Karpas-422 (cell line): ENCODE measurements at places on chromosomes 1 and 21.
A peak's percentile ranks its signal among the peaks of the same experiment; 100 is the strongest.

DNA sequence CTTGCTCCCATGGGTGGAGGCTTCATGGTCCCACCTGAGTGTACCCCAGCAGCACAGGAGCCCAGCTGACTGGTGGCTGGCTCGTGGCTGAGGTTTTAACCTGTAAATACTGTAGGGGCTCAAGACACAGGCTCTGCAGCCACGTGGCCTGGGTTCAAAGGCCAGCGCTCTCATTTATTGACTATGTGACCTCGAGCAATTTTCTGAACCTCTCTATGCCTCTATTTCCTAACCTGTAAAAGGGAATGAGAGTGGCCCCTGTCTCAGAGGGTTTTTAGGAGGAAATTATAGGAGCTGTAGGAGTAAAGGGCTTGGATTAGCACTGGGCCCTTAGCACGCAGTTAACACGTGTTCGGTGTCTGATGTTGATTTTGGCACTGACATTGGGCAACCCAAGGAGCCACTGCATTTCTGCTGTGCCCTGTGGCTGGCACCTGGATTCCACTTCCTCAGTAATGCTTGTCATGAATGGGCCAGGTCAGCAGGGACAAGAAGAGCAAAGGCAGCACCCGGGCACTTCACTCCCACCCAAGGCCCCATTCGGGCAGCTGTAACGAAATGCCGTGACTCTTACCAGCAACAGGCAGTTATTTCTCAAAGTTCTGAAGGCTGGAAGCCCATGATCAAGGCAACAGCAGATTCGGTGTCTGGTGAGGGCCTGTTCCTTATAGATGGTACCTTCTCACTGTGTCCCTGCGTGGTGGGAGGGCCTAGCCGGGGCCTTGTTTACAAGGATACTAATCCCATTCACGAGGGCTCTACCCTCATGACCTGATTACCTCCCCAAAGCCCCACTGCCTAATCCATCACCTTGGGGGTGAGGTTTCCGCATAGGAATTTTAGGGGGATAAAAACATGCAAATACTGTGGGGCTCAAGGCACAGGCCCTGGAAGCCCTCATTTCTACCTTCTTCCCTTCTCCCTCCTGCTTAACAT lies 25.2 kb downstream of the ARHGEF10L start:
- no peak for DNase-seq

- no peak for DNase-seq
Measured at GRCh38 chr21:24200052-24200451, 1407.2 kb downstream of the MRPL39 start.

DNA sequence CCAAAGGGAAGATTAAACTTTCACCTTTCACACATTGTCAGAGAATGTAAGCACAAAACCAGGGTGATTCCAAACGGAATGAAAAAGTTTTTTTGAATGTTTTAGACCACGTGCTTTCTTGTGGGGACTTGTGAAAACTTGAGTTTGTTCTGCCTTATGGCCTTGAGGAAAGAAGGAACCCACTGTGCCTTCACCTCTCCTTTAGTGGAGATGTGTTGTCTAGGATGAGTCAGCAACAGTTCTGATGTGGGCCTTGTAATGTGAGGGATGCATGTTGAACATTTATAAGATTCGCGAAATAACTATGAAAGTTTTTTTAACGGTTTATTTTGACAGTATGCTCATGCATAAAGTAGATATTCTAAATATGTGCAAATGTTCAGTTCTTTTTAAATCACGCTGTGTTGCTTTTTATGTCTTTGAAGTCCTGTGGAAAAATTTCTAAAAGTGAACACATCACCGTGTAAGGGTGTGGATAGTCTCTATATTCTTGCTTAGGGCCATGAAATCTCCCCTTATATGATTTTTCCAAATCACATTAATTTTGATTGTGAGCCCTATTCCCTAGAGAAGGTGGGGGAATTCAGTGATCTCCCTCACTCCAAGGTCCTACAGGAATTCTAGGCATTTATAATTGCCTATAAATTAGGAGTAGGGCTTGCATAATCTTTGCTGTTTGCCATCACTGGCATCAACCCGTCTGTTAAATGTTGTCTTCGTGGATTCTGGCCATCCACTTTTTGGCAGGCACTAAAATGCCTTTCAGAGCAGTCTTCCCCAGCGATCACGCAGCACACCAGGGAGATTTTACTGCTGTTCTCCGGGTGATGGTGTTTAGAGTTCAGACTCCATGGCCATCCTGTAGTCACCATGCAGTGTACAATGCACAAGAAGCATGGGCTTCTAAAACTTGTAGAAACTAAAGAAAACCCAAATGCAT lies 47.4 kb downstream of the PLA2G4A start:
- DNase-seq, result no peak

DNA sequence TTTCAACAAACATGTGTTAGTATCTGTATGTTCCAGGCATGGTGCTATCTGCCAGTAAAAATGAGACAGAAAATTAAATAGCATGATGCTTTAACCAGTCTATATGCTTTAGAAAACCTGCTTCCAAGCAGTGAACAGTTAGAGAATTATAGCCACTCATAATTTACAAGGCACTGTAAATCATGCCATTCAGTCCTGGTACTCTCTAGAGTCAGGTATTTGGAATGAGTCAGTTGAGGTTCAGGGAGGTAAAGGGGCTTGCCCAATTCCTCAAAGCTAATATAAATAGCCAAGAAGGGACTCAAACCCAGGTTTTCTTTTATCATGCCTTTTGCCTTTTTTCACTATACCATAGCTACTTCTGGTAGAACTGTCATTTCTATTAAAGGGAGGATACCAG lies 184.4 kb downstream of the NFIA start:
- DNase-seq, result no peak

GRCh38 chr1:108679586-108680213 lies 12.4 kb upstream of the PRPF38B start:
- DNase-seq, result no peak

- no peak for DNase-seq
Measured at GRCh38 chr1:70554341-70554740, 143.3 kb downstream of the CTH start.

GRCh38 chr1:236938760-236939159 lies 65.5 kb downstream of the MT1HL1 start:
- DNase-seq, result no peak

DNA sequence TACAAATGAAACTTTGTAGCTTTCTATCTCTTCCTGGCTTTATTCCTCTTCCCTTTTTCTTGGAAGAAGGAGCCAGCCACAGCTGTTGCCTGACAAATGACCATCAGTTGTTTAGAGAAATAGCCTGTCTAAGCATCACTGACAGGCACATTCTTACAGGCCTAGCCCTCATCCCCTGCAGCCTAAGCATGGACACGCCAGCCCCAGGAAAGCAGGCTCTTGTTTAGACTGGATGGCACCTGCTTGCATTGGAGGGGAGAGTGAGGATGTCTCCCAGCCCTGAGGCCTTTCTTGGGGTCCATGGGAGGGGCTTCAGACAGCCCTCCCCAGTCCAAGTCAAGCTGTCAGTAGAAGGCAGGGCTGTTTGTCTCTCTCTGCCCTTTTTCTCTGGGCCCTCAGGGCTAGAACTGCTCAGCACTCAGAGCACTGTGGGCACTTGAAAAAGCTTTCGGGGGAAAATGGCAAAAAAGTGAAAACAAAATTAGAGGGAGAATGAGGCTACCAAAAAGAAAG lies 282.5 kb upstream of the PLXNA2 start:
- DNase-seq, result no peak

DNA sequence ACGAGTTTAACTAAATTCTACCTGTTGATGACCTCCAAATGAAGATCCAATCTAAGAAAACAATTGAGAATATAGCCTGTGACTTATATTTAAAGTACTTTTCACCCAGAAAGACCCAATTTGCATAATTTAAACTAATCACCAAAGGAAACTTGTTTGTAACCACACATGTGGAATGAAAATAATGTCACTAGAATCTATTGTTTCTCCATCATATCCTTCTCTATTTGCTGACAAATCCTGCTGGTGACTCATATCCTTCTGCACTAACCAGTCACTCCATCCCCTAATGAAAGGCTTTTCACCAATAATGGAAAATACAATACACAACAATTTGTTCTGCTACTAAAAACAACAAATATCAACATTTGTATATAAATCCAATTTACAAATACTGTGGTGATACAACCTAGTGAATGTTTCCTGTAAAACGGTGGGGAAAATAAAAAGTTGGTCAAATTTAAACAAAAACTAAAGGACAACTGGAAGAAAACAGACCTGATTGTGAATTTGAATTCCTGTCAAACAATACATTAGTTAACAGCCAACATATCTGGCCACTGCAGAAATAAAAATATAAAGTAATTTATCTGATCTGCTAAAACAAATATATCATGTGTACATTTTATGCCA lies 6.5 kb downstream of the PTP4A2 start:
- no peak for DNase-seq

DNA sequence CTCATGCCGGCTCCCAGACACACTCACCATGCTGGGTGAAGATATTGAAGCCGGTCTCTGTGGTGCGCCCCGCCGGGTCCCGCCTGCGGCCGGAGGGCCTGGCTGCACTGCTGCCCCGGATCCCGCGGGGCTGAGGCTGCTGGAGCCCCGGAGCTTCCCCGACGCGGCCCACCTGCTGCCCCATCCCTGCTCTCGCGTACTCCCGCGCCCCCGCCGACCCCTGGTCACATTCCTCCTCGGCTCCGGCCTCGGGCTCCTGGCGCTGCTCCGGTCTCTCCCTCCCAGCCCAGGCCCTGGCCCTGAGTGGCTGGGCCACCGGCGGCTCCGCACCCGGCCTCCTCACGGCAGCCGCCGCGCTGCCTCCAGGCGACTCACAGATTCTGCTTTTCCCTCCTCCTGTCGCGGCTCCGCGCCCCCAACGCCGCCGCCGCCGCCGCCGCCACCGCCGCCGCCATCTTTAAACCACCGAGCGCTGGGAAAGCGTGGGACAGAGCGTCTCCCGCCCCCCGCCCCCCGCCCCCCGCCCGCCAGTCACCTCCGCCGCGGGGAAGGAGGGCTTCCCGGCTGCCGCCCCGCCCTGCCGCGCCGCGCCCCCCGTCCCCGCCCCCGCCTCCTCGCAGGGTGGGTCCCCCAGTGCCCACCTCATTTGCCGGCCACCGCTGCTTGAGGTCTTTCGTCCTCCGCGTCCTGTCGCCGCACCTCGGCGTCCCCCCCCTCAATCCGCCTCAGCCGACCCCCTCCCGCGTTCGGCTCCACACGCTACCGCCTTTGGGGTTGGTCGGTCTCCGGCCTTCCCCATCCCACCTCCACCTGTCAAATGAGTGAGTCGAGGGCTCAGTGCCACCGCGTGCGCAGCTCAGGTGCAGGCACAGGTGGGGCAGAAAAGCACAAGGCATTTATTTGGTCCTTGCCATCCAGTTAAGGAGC lies at the start of gene ABL2:
Gene ABL2 (minus strand): TSS at position 464 of the 927 bp plus-strand sequence. CDS start 280 bp downstream, at position 184.
- DNase-seq, result peak; percentile 79

GRCh38 chr1:107935396-107936064 lies 29.4 kb downstream of the VAV3 start:
- peak; percentile 91 for DNase-seq

DNA sequence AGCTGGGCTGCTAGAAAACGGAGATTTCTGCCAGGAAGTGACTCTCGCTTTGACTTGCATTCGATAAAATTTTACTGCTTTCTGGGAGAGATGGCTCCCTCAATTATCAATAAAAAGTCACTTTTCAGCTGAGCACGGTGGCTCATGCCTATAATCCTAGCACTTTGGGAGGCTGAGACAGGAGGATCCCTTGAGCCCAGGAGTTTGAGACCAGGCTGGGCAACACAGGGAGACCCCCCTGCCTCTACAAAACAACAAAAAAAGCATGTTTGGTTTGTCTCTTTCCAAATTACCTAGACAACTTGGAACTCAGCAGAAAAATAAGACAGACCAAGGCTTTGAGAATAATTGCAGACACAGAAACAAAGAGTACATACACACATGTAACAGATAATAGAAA lies 12.9 kb upstream of the ENSA start:
- no peak for DNase-seq

- DNase-seq, result no peak
Measured at GRCh38 chr1:170296642-170297041, 150.9 kb downstream of the NTMT2 start.

- DNase-seq, result no peak
Measured at GRCh38 chr1:8039071-8039470, 13.0 kb upstream of the ERRFI1 start.

- no peak for DNase-seq
Measured at GRCh38 chr1:230696722-230697437, 17.0 kb downstream of the AGT start.

GRCh38 chr1:190170321-190170720 lies 307.3 kb downstream of the BRINP3 start:
- no peak for DNase-seq

GRCh38 chr1:162913345-162913744 lies 52.4 kb upstream of the CCDC190 start:
- DNase-seq, result no peak

GRCh38 chr1:159015440-159015909 lies 5.8 kb downstream of the IFI16 start:
- no peak for DNase-seq

DNA sequence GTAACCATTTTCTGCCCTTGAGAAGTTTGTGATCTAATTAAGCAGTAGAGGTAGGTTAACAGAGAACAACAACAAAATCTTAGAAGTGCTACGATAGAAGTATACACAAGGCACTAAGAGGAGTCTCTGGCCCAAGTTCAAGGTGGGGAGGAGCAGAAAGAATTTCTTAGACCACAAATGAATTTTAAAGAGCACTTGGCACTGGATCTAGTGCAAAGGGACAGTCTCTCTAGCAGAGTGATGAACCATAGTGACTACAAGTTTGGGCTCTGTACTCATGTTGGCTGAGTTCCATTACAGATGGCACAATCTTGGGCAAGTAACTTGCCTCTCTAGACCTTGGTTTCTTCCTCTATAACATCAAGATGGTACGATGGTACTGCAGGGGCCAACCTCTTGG lies 33.3 kb upstream of the PIGC start:
- DNase-seq, result no peak

DNA sequence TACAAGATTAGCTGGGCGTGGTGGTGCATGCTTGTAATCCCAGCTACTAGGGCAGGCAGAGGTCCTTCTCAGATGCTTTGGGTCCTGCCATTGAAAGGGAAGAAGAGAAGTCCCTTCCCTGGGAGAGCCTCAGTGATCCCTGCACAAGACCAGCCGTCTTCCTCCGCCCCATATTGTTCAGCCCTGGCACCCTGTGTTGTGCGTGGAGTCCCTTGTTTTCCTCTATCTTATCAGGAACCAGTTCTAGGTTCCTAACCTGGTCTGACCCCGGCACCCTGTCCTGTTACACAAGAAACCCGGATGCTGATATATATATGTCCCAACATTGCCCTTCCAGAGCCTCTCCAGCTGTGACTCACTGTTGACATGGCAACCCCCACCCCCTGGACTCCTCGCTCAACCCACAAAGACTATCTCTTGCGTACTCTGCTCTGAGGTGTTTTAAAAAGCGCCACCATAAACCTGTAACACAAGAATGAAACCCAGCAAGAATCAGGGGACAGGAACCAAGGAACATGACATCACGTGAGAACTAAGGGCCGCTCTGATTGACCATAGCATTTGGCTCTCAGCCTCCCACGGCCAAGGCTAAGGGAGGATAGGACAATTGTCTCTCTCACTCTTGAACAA lies 4.8 kb downstream of the MX2 start:
- peak; percentile 60 for DNase-seq

- no peak for DNase-seq
Measured at GRCh38 chr1:67019600-67020136, 34.3 kb downstream of the SLC35D1 start.

- DNase-seq, result no peak
Measured at GRCh38 chr1:107363154-107363553, 222.3 kb downstream of the NTNG1 start.
